ENCODE measurements at places on chromosomes 1 and 21. TPM values are rescaled to one million over a fixed set of nuclear protein-coding genes. Genes with fewer than 3 reads are reported as not detected.

DNA sequence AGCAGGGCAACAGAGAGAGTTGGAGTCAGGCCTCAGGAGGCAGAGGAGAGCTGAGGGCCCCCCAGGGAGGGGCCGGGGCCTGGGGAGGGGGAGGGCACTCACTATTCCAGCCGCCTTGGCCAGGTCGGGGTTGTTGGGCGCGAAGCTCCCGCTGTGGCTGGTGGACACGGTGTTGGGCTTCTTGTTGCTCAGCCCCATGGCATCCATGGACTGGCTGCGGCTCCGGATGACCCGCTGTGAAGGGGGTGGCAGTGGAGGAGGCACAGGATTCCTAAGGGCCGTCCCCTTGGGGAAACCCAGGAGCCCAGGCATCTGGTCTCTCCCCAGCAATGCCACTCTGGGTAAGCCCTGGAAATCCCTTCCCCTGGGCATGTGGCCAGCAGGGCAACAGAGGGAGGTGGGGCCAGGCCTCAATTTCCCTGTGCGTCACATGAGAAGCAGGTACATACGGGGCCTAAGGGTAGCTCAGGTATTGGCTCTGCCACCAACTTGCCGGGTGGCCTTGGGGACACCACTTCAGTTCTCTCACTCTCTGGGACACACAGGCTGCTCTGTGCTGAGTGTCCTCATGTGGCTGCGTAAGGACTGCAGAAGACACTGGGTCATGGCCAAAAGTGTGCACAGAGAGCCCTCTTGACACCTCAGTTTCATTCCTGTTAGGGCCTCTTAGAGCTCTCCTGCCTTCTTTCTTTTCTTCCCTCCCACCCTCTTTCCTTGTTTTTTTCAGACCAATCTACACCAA is 63.0 kb downstream of the RAP1GAP start:
- DNase-seq, result no peak

Gene RHD
- not detected for total RNA-seq

GRCh38 chr21:34029743-34030528 is 43.4 kb upstream of the MRPS6 start:
- peak; percentile 31 for DNase-seq

Gene KLHDC7A
- not detected for total RNA-seq

DNA sequence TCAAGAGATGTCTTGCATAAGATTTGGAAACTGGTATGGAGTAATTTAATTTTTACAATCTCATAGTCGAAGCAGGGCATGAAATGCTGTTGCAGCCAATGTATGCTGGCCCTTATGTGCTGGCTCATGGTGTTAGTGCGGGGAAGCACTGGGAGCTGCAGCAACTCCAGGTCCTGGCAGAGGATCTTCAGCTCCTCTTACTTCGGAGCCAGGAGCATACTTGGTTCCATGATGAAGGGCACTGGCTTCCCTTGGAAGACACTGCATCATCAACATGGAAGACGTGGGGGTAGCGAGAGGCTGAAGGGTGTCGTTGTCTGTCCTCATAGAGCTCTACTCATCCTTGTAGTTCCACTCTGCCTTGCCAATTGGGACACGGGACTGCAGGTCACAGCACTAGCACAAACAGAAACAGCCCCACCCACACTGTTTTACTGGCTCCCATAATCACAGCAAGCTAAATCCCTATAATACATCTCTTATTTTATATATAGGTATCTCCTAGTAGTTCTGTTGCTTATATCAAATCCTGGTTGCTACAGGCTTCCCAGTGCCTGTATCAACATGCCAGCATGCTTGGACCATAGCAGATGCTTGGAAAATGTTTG is 22.4 kb downstream of the PLA2G2D start:
- DNase-seq, result no peak

DNA sequence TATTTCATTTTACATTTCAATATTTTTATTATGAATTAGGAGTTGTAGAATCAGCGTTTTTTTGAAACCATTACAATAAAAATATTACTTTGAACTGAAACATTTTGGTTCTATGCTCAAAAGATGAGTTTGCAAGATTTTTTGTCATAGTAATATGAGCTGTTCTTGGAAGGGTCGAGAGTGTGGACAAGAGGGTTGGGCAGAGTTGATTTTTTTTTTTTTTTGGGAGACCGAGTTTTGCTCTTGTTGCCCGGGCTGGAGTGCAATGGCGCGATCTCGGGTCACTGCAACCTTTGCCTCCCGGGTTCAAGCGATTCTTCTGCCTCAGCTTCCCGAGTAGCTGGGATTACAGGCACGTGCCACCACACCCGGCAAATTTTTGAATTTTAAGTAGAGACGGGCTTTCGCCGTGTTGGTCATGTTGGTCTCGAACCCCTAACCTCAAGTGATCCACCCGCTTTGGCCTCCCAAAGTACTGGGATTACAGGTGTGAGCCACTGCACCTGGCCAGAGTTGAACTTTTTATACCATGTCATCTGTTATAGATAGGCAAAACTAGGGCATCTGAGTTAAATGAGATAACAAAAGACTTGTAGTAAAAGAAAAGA is 3.3 kb downstream of the CACYBP start:
- DNase-seq, result no peak

- no peak for DNase-seq
Measured at GRCh38 chr21:43819511-43820405, 30.4 kb downstream of the RRP1 start.

- DNase-seq, result no peak
Measured at GRCh38 chr1:41806472-41807155, 112.1 kb downstream of the HIVEP3 start.

DNA sequence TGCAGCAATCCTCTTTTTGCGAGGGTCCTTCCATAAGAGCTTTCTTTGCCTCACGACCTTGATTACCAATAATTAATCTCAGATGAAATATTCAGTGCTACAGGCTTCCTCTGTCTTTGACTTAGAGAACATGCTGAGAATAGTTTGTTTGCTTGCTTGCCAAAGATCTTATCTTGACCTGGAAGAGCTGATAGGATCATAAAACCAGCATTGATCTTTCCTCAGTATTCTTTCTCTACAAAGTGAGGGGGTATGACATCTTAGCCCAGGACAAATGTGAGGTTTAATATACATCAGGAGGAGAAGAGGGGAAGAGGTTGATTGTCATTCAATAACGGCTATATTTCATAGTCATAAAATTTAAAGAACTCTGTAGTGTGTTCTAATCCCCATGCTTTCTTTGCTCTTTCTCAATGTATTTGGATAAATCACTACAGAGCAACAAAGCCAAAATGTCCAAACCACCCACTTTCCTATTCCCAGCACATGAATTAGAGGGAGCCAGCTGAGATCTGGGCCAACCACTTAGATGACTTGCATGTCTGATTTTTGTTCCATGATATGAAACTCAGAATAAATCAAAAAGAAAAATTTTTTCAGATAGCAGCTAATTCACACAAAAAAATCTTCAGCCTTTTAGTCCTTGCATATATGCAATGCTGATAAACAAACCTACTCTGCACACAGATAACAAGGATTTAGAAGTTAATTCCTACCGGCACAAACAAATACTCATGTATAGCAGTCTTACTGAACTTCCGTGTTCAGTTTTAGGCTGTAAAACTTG is 50.5 kb upstream of the IPO9 start:
- no peak for DNase-seq

Gene KCNJ10
- 0.15 TPM for total RNA-seq

DNA sequence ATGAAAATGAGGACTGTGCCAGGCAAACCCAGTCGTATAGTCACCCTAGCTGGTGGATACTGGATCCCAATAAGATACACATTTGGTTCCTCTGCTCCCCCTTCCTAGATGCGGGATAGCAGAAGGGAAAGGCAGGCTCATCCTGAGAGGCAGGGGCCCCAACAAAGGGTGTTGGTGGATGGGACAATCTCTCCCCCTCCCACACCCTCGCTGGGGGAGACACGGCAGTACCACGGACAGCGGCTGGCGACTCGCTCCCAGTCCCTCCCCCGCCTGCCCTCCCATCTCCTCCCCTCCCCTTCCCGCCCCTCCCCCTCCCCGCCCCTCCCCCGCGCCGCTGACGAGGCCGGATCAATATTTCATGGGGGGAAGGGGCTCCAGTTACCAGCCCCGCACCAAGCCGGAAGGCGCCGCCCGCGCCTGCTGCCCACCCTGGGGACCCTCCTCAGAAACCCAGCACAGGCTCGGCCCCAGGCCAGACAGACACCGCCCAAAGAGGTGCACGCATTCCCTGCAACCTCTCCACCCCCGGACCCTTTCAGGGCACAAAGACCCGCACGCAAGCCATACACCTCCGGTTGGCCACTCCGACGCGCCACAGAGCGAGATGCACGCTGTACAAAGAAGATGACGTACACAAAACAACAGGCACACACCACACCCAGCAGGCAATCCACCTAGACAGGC is 11.5 kb downstream of the RIMS3 start:
- DNase-seq, result no peak

DNA sequence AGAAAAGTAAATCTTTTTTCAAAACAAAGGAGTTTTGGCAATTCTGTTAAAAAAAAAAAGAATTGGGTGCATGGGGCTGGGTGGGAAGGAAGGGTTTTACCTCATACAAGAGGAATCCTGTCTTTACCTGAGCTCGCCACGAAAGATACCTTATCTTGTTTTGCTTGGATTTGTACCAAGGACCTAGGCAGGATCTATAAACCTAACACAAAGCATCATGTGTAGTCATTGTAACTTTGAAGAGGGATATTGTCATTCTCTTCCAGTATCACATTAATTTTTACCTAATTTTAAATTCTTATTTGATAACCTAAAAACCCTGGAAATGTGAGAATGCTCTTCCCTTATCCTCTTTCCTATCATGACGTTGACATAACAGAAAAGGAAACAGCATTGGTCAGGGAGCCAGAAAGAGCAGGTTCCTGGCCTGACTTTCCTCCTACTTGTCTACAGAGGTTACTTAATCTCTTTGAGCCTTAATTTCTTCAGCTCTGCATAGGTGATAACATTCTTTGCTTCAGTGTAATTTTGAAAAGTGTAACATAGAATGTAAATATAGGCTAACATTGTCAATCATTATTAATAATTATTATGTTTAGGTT is 4.0 kb upstream of the LAMC1 start:
- peak; percentile 56 for DNase-seq

- no peak for DNase-seq
Measured at GRCh38 chr1:54069791-54070170, 16.4 kb downstream of the TCEANC2 start.

- DNase-seq, result peak; percentile 100
Measured at GRCh38 chr1:156129687-156130577, 15.4 kb downstream of the LMNA start.

Gene NRAS
- total RNA-seq, result 15.1 TPM

- peak; percentile 84 for DNase-seq
Measured at GRCh38 chr21:31248598-31248997, 95.5 kb downstream of the TIAM1 start.

Gene KRTAP19-6
- not detected for total RNA-seq

DNA sequence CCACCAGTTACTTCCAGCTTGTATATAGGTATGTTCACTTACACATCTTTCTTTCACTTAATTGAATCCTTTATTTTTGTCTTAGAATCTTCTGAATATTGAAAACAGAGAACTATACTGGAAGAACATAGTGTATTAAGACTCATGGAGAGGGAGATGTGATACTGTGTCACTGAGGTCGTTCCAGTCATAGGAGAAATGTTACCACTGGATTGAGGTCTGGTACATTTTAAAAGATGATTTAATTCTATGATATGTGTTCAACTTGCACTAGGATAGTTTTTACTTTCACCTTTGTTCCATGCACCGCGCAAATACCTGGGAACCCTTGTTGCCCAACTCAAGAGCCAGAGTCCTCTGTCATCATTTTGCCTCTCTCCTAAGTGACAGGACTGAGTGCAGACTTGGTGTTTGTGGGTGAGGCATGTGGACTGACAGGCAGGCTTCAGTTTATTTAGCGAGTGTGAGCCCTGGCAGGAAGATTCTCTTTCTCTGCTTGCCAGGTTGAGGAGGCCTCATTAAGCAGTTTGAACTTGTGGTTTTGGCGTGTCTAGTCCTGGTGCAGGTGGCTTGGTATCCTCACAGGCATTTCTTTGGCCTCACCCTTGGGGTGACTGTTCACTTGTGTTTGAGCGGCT is 63.7 kb downstream of the DYRK1A start:
- DNase-seq, result peak; percentile 24

All from PC-3 (cell line).